ENCODE measurements at places on chromosomes 4 and X.

- DNase-seq = no peak
These were observed 166.8 kb downstream of the BCOR start for GRCh38 chrX:39930786-39931528.

GRCh38 chrX:102650903-102651241 is 411 bp upstream of the GPRASP1 start:
- no peak for DNase-seq

DNA sequence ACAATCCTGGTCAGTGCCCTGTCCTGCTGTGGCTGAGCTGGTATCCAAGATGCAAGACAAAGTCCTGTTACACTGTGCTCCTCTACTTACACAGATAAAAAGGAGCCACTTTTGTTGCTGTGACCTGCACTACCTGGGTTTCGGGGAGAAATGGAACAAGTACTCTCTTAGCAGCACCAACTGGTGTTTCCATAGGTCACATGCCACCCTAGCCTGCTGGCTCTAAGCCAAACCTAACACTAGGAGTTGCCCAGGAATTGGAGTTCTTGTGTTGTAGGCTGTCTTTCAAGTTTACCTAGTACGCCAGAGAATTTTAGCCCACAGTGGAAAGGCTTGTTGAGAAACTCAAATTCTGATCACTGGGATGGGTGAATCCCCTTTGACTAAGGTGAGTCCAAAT is 727.4 kb downstream of the FAM133A start:
- DNase-seq = no peak

DNA sequence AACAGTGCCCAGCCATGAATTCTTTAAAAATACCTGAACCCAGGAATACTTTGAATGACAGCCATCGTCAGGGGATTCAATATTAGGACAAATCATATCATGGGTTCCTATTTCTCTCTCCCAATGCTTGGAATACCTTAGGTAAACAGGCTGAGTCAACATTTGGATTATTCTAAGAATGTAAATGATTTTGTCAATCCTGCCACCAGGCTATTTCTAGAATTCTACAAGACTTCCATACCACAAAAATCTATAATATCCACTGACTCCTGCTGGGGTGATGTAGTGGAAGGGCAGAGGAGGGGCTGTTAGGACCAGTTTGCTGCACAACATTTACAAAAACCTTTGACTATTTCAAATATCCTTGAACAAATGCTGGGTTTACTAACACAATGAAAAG is 65.2 kb downstream of the IGFBP7 start:
- DNase-seq = no peak

DNA sequence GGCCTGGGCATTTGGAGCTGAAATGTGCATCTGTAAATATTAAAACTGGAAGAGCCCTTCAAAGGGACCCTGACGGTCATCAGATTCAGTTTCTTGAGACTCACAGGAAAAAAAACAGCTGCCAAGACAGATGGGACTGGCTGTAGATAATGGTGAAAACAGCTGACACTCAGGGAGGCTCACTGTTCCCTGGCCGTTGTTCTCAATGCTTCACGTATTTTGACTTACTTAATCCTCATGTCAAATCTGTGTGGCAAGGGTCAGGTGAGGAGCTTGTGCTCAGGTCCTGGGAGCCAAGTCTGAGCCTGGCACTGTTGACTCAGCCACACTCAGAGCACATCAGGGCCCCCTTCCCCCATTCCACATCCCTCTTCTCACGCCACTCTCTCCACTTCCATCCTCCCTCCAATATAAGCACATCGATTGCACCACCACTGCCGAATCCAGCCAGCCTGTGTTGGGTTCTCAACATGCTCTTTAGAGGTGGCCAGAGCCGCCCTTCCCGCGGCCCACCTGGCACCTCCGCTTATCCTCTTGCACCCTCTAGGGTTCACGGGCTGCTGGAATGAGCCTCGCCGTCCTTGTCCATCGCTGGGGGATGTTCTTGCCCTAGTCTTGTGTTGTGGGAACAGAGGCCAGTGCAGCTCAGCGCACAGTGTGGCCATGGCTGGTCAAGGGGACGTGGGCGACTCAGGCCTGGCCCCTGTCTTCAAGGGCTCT is 40.1 kb downstream of the EVC start:
- DNase-seq = no peak

Measured in hepatic stellate cell (primary cell).